ENCODE measurements at places on chromosomes 16 and 17.

DNA sequence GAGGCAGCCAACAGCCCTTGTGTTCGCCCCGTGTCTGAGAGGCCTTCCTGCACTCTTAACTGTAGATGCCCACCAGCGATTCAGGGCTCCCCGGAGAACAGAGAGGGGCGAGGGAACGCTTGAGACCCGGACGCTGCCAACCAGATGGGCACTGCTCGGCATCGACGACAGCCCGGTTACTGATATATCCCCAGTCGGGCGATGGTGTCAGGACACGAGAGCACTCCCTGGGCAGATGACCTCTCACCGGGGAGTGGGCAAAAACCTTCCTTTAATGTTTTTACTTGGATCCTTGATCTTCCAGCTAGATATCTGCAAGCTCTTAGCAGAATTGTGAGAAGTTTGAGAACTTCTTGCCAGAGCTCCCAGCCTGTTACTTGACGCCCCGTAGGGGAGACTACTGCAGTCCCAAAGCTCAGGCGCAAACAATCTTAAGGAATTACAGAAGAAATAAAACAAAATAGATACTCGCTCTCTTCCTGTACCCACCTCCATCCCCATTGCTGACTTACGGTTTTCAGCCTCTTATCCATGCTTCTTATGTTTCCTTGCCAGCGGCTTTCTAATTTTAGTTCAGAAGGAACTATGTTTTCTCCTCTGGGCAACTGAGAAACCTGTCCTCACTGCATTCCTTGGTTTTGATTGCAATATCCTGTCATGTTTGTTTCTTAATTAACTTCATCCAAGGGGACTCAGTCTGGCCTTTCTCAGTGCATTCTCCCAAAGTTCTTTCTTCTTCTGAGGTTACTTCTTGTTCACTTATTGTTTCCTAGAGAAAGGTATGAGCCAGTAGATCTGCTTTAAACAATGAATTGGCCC lies 845 bp downstream of the SP2 start:
- DNase-seq = no peak

GRCh38 chr17:2688351-2689342 lies 22.9 kb downstream of the CLUH start:
- no peak for DNase-seq

DNA sequence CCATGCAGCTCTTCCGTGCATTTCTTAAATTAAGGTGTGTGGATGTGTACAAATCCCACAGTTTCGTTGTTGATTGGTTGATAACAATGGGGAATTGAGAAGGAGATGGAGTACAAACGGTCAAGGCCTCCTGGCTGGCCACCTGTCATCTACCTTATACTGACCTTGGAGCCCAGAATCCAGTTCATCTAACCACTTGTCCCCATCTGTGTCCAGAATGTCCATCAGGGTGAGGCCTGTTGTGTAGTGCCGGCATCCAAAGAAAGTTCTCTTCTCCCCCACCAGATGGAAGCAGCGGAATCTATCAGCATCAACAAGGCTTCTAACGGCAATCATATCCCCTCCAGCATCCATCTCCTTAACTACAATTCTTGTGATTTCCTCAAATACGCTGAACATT lies 1.5 kb downstream of the GSDMB start:
- DNase-seq = no peak

- DNase-seq = no peak
Measured at GRCh38 chr17:50288306-50288705, 14.0 kb downstream of the TMEM92 start.

GRCh38 chr17:82866590-82867191 lies 26.9 kb upstream of the ZNF750 start:
- no peak for DNase-seq

DNA sequence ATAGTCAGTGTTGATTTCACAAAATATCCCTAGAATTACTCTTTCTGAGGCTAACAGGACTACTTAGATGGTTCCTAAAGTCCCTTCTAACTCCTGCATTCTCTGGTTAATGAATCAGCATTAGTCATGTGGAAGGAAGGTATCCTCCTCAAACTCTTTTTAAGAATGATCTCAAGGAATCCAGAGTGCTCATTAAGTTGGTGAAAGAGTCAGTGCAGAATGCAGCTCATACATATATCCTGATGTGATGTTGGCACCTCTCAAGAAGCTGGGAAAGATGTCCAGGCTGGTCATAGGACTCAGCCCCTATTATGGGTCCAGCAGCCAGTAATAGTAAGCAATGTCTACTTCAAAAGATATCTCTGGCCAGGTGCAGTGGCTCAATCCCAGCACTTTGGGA lies 65.5 kb downstream of the PIGL start:
- DNase-seq = no peak

- no peak for DNase-seq
Measured at GRCh38 chr16:67146523-67147357, 4.1 kb downstream of the B3GNT9 start.

DNA sequence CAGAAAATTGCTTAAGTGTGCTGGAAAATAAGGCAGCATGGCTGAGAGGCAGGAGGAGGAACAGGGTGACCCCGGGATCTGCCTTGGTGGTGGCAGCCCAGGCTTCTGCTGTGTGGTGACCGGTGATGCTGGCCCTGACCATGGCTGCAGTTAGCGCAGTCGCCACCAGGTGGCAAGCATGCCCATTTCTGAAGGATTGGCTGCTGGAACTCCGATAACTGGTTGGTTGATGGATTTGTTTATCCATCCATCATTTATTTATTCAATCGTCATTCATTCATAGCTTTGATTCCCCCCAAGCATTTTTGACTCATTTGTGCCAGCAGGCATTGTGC lies 29.1 kb upstream of the ITGA3 start:
- peak; percentile 73 for DNase-seq

GRCh38 chr16:54873071-54873470 lies 57.6 kb upstream of the IRX5 start:
- DNase-seq = no peak

DNA sequence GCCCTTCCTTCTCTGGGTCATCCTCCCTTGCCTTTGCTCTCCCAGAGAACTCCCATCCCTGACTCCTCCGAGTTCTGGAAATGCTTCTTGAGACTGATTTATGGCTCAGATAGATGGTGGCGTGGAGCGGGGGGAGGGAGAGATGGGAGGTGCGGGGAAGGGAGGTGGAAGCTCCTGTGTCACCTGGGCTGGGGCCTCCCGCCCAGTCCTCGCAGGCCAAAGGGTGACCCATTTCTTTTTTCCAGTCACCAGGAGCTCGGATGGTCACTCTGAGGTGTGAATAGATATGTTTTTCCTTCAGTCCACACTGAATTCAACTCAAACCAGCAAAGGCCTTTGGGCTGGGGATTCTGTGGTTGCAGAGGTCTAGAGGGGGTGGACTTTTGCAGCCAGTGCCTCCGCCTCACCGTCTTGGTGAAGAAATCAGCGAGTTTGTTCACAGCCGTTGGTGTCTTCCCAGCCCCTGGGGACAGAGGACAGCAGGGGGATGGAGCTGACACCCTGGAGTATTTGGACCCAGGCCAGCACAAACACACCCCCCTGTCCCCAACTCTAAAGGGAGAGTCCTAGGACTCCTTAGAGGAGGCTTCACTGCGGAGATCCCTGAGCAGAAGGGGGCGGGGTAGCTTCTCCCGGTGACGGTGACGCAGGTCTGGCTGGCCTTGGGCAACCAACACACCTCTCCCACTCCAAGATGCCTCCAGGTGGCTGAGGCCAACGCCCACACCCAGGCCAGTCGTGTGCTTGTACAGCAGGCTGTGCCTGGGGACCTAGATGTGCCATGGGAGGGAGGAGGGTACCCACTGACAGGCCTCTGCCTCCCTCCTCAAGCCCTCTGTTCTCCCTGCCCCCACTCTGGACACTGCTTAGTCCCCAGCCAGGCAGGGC lies 80.6 kb downstream of the AMFR start:
- DNase-seq = no peak

DNA sequence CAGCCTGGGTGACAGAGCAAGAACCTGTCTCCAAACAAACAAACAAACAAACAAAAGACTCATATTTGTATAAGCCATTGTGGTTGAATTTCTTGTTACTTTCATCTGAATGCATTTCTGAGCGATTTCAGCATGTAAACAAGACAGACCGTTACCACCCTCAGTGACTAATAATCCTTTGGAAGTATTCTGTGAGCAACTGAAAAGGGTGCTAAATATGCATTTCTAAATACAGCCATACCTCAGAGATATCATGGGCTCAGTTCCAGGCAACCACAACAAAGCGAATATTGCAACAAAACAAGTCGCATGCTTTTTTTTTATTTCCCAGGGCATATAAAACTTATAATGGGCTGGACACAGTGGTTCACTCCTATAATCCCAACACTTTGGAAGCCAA lies 109.0 kb downstream of the USP31 start:
- no peak for DNase-seq

GRCh38 chr17:57207396-57207795 lies 48.9 kb upstream of the MSI2 start:
- DNase-seq = no peak

GRCh38 chr17:56085576-56086267 lies 67.6 kb upstream of the ANKFN1 start:
- no peak for DNase-seq

DNA sequence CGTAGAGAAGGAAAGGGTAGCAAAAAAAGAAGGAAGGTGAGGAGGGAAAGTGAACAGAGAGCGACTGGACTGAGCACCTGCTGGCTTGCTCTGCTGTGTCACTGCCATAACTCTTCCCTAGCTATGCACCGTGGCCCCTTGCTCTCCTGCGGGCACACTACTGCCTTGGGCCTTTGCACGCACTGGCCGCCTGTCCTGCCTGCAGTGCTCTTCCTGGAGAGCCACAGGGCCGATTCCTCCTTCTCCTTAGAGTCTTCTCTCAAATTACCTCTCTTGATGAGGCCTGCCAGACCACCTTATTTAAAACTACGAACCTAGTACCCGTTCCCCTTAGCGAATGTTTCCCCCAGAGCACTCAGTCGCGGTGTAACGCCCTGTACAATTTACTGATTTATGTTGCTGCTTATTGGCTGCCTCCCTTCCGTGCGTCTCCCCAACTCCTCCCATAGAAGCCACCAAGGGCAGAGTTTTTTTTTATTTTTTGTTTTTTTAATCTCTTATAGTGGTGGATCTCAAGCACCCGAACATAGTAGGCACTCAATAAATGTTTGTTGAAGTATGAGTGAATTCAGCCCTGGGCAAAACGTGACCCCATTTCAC lies 70.3 kb downstream of the RAI1 start:
- DNase-seq = no peak

DNA sequence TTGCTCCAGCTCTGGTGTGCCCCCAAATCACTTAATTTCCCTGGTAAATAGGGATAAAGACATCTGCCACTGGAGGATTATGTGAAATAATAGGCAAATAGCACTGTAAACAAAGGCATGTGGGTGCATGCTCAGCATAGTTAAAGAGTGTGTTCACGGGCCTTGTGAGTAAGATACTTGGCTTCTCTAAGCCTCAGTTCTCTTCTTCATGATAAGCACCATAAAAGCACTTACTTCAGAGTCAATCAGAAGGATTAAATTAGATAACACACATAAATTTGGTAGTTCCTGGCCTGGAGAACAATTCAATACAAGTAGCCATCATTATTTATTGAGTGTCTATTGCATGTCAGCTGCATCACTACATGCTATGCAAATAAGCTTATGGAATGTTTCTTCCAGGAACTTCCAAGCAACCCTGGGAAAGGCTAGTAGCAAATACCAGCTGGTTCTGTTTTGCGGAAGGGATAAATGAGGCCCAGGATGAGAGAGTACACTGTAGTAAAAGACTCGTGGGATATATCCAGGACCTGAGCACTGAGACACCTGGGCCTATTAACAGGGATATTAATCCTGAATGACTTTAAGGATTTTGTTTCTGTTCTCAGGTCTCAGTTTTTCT lies 14.5 kb downstream of the CCL11 start:
- DNase-seq = no peak

- no peak for DNase-seq
Measured at GRCh38 chr17:5203178-5203907, 11.7 kb upstream of the ZNF594 start.

DNA sequence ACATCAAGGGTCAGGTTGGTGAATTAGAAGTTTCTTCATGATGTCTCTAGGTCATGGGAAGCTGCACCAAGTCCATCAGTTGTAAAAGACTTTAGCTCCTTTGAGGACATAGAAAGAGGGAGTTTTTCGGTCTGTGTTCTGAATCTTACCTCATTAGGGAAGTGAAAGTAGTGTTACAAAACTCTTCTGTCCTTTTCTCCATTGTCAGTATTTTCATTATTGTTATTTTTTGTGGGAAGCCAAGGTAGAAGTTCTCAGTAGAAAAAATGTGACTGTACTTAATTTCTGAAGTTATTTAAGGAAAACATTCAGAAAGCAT lies 24.2 kb downstream of the MAP3K3 start:
- DNase-seq = no peak

DNA sequence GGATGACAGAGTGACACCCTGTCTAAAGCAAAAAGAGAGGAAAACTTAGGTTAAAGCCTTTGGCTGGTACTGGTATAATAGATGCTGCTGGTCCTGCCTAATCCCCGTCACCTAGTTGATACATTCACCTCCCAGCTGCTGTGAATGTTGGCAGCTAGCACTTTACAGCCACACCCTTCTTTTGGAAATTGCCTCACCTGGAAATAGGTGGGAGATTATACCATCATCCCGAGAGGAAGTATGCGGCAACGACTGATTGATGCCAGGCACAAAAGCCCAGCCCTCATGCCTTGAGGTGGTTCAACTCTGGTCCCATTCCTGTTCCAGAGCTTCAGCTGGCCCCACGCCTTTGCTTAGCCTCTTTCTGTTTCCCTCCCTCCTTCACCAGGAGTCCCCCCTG lies 53.2 kb upstream of the SIAH1 start:
- no peak for DNase-seq

DNA sequence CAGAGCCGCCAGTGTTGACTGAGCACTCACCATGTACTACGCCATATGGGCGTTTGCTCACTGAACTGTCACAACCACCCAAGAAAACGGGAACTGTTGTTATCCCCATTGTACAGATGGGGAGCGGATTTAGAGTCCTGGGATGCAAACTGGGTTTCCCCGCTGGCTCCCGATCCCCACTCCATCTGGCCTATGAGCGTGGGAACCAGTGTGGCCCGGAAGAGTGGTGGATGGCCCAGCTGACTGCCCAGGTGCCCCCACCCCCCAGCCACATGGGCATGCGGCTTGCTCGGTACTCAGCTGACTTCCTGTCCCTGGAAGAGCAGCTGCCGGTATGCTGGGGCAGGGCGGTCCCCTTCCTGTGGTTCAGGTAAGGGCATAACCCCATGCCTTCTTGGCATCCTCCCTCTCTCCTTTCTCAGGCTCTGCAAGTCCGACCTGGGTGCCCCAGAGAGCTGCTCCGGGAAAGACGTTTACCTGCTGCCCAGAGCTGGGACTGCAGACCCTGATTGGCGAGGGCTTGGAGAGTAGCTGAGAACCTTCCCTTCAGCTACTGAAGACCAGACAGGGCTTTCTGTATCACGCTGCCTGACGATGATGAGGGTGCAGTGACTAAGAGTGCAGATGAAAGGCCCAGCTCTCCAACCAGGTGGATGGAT lies 16.2 kb downstream of the SOCS3 start:
- DNase-seq = no peak
